ENCODE measurements at places on chromosomes 2 and 18.

- no peak for DNase-seq
Measured at GRCh38 chr18:75694292-75694691, 266.8 kb upstream of the SMIM21 start.

DNA sequence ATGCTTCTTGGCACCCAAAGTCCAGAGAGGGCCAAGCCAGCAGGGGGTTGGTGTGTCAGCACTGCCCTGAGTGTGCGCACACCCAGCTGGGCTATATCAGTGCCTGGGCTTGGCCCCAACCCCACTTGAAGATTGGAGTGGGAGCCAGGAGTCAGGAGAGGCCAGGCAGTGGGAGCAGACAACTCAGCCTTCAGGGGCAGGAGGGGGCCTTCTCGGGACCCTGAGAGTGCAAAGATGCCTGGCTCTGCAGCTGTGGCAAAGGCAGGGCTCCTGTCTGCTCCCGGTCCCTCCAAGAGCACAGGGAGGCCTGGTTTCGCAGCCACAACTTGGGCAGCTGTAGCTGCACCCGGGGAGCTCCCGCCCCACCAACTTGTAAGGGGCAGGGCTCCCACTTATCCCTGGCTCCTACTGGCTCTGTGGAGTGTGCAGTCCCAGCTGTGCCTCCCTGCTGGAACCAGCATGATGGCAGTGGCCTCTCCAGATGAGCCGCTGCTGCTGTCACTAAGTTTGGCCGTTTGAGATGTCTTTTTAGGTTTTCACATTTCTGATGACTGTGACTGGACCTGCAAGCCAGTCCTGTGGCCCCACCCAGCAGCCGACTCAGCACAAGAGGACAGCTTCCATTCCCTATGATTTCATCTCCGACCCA lies 148.8 kb upstream of the HS6ST1 start:
- DNase-seq: no peak

GRCh38 chr2:3301001-3301400 lies 76.6 kb downstream of the EIPR1 start:
- DNase-seq: no peak

DNA sequence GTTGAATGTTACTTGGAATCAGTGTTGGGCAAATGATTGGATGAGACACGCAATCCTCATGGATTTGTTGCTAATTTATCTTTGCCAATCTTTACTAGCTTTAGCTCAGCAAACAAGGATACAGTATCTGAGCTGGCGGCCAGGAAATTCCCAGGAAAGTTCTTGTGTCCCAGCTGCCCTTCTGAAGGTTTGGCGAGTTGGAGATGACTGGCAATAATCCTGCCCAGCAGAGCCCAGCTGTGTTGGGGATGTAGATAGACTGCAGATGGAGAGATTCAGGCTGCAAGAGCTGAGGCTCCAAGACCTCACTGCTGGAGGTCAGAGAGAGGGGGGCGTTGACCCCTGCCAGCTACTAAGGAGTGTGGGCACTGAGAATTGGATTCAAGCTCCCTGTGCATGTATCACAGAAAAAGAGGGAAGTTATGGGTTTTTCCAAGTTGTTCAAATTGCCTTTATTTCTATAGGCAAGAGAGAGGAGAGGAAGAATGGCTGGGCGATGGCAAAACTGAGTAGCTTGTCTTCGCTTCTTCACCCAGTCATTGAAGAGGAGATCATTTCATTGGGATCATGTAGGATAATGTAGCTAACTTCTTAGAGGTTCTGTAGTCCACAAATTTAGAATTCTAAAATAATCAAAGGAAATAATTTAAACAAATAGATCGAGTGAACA lies 506.8 kb upstream of the LRATD1 start:
- DNase-seq: no peak

DNA sequence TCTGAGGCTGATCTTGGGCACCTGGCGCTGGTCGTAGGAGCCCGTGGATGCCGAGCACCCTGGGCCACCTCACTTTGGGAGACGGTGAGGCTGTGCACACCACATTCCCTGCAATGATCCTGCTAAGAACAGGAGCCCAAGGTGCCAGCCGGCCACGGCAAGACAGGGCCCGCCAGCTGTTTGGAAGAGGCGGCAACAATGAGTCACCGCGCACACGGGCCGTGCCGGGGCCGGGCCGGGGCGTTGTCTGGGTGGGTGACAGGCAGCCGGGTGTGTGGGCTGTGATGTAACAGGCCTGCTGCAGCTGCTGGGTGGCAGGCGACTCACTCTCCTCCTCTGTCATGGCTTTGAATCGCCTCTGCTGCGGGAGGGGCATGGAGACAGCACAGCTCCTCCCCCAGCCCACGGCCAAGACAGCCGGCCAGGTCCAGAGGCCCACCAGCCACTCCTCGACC lies 49.7 kb upstream of the ODC1 start:
- peak; percentile 36 for DNase-seq

- DNase-seq: no peak
Measured at GRCh38 chr2:217662984-217663602, 339.7 kb downstream of the TNS1 start.

GRCh38 chr2:239514754-239515530 lies 114.1 kb upstream of the HDAC4 start:
- no peak for DNase-seq

DNA sequence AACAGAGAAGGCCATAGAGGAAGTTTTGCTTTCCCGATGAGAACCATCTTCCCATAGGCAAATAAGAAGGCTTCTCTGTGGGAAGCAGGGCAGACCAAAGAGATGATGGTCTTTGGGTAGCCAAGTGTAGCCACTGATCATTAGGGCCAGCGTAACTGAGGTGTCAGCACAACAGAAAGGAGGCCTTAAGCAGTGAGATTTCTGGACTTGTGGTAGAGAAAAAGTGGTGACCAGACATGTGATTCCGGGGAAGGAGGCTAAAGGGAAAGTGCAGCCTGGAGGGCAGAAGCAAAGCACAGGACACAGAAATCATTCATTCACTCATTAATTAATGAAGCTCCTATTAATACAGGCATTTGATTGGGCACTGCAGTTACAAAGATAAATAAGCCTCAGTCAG lies 15.4 kb downstream of the EVA1A start:
- no peak for DNase-seq

GRCh38 chr2:34652636-34653035 lies 1053.5 kb upstream of the FAM98A start:
- no peak for DNase-seq

DNA sequence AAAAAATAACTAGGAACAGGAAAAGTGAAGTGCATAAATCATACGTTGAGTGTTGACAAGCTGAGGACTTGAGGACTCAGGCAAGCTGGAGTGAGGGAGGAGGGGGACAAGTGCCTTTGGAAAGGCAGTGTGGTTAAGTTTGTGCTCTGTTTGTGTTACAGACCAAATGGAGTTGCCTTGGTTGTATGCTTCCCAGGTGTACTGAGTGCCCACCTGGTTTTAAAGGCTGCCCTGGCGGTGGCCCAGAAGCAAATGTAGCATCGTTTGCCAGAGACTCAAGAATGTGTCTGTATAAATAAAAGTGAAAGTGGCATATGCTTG lies 240.9 kb downstream of the PRKCE start:
- no peak for DNase-seq

DNA sequence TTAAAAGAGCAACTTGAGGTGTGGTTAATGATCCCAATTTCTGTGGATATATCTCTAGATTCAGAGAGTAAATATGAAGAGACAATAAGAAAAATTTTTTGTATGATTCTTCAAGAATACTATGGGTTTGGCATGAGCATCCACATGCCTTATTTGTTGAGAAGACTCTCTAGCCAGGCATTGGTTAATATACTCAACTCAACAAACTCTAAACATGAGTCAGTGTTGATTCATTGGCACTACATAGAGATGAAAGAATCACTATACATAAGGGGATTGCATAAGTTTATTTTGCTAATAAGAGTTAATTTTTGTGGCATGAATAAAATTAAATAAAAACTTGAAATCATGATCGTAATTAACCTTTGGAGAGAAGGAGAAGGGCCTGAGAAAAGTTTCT lies 930.2 kb upstream of the LRRTM1 start:
- no peak for DNase-seq

- DNase-seq: no peak
Measured at GRCh38 chr2:17422061-17422460, 96.2 kb downstream of the RAD51AP2 start.

- DNase-seq: no peak
Measured at GRCh38 chr18:37653618-37654017, 88.0 kb upstream of the CELF4 start.

GRCh38 chr2:151872463-151872862 lies 44.2 kb upstream of the ARL5A start:
- no peak for DNase-seq

DNA sequence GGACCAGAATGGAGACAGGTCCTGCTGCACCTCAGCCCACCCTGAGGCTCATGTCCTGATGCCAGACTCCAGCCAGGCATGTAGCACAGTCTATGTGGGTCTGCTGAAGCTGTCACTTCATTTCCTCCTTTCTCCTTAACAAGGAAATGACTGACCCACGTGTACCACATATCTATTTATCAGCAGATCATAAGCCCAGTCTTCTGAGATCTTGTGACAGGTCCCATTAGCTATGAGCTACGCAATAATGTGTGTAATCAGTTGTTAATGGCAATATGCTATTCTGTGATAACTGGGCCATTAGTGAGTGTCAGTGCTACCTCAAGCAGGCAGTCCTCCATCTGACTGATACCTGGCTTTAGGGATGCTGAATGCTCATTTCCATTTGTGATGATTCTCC lies 615.3 kb downstream of the BCL11A start:
- no peak for DNase-seq
